HFFc6 (cell line): ENCODE measurements at places on chromosomes 5 and 9.

DNA sequence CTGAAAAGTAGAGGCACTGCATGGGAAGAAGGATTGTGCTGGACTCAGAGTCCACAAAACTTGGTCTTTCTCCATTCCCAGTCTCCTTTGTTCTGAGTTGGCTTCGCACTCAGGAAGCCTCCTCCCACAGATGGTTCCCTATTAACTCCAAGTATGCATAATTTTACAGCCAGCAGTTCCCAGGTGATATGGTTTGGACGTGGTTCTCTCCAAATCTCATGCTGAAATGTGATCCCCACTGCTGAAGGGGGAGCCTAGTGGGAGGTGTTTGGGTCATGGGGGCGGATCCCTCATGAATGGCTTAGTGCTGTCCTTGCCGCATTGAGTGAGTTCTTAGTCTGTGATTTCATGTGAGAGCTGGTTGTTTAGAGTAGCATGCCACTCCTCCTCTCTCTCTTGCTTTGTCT is 86.6 kb downstream of the FEM1C start:
- DNase-seq, result no peak

DNA sequence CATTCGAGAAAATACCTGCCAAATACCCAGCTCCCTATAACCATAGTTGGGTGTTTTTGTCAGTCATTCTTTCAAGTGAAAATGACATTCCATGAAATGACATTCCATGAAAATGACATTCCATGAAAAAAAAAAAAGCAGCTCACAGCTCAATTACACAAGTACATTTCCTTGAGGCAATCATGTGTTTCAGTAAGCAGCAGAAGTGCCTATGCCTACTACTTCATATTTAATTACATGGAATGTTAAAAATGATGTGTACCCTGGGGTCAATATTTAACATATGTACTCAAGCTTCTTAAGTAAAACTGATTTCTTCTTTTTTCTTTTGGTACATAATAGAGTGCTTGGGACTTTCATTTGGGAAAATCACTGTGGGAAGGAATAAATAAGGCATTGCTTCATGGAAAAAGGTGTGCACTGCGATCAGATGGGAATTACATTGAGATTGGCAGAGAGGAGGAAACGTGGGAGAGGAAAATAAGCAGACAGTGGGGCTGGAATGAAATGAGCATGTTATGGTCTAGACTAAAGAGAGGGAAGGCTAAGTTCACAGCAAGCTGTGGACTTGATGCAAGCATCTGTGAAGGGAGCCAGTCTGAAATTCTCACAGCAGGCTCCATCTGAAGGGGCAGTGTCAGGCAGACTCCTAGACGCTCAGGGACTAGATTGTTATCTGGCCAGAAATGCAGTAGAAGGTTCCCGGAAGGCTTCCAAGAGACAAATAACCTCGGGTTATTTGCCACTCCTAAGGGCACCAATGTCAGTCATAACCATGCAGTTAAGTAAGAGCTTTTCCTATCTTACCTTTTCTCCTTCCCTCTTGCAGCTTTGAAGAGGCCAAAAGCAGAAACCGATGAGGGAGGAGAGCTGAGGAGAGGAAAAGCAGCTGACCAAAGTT is 15.2 kb upstream of the SPATA9 start:
- no peak for DNase-seq

GRCh38 chr5:40780199-40780598 is 18.0 kb downstream of the PRKAA1 start:
- DNase-seq, result no peak

DNA sequence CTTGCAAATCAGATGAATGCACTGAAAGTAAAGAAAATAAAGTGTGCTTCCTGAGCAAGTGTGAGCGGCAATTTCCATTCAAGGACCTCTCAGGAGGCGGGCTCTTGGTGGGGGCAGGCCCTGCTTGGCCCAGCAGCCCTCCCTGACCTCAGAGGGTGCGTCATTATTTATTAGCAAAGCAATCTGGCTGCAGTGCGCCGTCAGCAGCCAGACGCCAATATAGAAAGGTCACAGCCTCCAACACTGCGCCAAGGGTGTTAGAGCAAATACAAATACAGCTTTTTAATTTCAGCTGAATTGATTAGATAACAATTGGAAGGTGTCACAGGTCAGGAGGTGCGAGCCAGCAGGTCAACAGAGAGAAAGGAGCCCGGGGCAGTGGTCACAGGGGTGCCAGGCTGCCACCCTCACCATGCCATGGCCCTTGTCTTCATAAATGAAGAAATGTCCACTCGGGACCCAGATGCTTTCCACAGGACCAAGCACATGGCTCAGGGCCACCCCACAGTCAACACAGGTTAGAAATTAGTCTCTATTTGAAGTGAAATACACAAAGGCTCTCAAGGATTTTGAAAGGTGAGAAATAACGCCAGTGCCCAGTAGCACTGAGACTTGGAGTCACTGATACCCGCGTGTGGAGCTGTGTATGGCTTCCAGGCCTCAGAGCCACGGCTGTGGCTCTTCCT is 309.8 kb downstream of the IRX2 start:
- no peak for DNase-seq

DNA sequence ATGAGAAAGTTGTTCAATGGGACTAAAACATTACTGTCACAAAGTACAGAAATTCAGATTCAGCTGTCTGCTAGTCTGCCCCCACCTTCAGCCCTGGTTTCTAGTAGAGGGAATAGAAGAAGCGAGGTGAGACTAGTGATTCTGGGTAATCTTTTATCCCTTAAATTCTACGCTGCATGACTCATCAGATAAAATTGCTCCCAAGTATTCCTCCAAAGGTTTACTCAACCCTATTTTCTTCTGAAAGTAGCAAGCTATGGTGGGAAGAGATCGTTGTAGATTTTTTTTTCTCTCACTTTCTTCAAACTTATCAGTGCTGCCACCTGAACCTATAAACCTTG is 318.9 kb upstream of the RIOK2 start:
- no peak for DNase-seq
